Activated CD4-positive, alpha-beta T cell treated with anti-CD3 and anti-CD28 coated beads for 1 hour (primary cell): ENCODE measurements at places on chromosomes 5 and 9.
A peak's percentile ranks its signal among the peaks of the same experiment; 100 is the strongest.

DNA sequence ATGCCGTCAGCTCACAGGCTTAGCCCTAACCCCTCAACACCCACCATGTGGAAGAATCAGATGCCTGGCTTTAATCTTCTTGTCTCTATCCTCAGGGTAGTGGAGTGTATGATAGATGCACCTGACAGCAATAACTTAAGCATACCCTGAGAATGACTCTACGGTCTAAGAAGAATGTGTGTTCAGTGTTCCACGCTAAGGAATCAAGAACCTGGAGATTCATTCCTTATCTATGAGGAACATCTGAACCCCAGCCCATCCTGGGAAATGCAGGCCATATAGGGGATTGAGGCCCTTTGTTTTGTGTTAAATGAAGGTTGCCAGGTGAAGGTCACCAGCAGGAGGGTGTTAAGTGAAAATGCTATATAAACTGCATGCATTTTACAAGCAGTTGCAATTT is 63.0 kb downstream of the KLHL3 start:
- no peak for DNase-seq

DNA sequence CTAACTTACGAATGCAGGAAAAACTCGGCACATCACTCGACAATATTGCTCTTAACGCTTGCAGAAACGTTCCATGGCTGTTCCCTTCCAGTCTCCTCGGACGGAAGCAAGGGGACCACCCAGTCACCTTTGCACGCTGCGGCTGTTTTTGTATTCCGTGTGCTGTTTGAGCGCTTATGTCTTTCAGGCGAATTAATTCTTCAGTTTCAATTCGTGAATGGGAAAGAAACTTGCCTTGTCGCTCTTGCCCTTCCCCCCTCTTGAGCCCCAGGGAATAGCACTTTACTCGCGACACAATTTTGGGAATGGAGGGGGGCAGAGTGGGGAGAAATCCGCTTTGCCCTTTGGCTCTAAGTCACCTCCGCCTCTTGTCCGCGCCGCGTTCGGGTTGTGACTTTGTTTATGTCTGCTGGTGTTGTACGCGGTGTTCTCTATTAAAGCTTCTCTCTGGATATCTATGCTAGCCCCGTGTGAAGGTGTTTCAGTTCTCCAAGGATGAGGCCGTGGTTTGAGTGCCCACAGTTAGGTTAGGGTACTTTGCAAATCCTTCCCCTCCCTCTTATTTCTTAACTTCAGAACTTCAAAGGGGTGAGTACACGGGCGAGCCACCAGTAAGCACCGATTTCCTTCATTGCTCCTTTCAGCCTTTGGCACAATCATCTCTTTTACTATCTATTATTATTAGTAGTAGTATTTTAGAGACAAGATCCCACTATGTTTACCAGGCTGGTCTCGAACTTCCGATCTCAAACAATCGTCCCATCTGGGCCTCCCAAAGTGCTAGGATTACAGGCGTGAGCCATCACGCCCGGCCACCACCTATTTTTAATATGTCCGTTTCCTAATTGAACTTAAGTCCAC is 2.7 kb downstream of the FOXB2 start:
- DNase-seq: no peak

DNA sequence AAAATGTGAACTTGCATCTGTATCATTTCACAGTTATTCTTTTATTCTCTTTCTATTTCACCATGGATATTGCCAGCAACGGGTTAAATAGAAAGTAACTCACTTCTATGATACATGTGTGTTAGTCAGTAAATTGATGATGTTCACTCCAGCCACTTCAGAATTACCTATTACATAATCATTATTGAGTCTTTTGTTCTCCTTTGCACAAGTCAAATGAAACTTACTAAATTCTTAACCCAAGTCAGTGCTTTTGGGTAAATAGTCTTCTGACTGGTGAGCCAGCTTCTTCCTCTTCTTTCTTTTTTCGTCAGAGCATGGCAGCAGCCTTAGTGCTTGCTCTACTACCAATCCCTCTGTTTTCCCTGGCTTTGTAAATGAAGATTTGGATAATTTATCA is 344.3 kb downstream of the RAB3C start:
- DNase-seq: no peak

DNA sequence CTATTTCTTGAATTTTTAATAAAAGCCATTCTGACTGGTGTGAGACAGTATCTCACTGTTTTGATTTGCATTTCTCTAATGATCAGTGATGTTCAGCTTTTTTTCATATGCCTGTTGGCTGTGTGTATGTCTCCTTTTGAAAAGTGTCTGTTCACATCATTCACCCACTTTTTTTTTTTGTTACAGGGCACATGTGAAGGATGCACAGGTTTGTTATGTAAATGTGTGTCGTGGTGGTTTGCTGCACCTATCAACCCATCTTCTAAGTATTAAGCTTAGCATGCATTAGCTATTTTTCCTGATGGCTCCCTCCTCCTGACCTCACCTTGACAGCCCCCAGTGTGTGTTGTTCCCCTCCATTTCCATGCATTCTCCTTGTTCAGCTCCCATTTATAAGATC is 39.3 kb upstream of the IFNE start:
- no peak for DNase-seq

DNA sequence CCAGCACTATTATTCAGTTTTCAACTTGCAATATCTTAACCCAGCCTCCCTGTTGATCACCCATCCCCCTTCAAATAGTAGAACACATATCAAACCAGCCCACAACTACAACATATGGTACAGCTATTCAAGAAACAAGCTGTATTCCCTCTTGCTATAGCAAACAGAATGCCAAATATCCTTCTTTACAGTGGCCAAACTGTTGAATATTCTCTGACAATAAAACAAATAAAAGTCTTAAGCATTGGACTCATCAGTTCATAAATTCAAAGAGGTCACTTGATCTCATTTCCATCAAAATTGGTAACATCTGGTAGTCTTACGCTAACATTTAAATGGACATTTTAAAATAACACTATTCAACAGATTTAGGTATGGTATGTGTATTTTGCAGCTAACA is 350.8 kb downstream of the EFNA5 start:
- no peak for DNase-seq

- no peak for DNase-seq
Observed at GRCh38 chr5:31270396-31270795, 76.9 kb downstream of the CDH6 start.

- DNase-seq: no peak
Observed at GRCh38 chr9:92774274-92774673, 9.6 kb upstream of the BICD2 start.

GRCh38 chr9:124964056-124964455 is 23.2 kb upstream of the GOLGA1 start:
- DNase-seq: no peak

GRCh38 chr9:10946676-10947410 is 334.0 kb upstream of the PTPRD start:
- no peak for DNase-seq

DNA sequence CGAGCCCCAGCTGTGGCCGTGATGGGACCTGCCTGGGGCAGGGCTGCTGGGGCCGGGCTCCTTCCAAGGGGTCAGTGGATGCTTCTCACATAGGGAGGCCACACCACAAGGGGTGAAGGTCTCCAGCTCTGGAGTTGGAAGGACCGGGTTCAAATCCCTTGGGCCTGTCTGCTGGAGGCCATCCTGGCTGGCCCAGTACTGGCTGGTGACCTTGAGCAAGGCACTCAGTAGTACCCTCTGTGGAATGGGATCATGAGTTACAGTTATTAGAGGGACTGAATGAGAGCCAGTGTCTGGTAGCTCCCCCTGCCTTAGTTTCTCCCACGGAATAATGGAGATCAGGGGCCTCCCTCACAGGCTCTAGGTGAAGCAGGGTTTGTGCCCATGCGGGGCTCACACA is 58.3 kb downstream of the LMX1B start:
- no peak for DNase-seq

- peak; percentile 16 for DNase-seq
Observed at GRCh38 chr5:57302164-57302563, 128.3 kb downstream of the GPBP1 start.

- DNase-seq: no peak
Observed at GRCh38 chr9:3180696-3181048, 336.8 kb upstream of the PUM3 start.

GRCh38 chr9:926976-927375 is 49.5 kb upstream of the DMRT3 start:
- no peak for DNase-seq

DNA sequence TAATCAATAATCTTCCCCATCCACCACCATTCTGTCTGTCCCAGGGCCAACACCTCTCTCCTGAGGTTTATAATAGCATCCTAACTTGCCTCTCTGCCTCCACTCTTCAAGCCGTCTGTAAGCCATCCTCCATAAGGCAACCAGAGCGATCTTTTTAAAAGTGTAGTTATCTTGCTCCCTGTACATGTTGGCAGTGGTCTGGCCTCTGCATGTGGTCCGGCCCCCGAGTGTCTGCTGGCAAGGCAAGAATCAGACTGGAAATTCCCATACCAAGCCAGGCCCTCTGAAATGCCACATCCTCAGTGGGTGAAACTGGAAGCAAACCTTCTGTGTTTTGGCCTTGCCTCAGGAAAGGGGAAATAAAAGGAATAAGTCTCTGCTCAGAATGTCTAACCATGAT is 17.0 kb downstream of the TTLL11 start:
- DNase-seq: no peak

GRCh38 chr9:26637101-26637500 is 255.5 kb downstream of the CAAP1 start:
- DNase-seq: no peak

GRCh38 chr9:36834736-36835135 is 199.3 kb downstream of the PAX5 start:
- no peak for DNase-seq

DNA sequence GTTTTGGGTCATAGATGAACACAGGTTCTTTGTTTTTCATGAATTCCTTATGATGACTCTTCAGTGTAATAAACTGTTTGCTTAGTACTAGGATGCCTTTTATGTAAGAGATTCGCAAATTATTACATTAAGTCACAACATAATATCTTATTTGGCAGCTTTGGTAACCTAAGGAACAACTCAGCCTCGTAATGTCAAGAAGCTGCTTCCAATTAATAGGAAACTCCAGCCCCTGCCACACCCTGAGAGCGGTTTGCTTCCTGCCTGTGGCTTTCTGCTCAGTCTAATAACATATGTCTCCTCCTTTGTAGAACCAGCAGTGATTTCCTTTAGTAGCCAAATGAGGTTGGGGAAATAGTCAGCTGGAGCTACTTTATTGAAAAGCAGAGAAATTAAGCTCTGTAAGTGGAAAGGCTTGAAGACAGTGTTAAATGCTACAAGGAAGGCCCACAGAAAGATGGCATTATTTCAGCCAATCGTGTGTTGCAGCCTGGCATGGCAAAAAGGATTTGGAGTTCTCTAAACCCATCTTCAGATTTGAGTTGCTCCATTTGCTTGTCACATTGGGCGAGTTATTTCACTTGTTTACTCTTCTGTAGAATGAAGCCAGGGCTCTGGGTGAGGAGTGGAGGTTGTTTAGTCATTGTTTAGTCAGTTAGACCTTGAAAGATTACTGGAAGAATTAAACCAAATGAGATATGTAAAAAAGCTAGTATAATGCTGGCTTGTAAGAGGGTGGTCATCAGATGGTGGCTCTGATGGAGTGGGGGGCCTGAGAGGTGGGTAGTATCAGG is 54.1 kb downstream of the MTAP start:
- no peak for DNase-seq

DNA sequence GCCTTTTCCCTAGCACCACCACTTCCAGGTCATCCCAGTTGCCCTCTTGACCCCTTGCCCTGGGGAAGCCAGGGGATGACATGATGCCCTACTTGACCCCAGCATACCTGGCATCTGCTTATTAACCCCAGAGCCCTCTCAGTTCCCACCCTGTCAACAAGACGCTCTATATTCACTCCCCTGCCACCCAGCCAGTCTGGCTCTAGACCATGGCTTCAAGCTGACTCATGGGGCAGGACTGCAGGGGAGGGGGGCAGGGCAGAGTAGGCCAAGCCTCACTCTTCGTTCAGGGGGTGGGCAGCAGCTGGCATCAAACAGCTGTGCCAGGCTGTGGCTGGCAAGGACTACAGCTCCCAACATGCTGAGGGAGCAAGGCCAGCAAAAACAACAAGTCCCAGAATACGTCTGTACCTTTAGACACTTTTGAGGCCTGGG is 5.3 kb downstream of the ATOSB start:
- DNase-seq: no peak

DNA sequence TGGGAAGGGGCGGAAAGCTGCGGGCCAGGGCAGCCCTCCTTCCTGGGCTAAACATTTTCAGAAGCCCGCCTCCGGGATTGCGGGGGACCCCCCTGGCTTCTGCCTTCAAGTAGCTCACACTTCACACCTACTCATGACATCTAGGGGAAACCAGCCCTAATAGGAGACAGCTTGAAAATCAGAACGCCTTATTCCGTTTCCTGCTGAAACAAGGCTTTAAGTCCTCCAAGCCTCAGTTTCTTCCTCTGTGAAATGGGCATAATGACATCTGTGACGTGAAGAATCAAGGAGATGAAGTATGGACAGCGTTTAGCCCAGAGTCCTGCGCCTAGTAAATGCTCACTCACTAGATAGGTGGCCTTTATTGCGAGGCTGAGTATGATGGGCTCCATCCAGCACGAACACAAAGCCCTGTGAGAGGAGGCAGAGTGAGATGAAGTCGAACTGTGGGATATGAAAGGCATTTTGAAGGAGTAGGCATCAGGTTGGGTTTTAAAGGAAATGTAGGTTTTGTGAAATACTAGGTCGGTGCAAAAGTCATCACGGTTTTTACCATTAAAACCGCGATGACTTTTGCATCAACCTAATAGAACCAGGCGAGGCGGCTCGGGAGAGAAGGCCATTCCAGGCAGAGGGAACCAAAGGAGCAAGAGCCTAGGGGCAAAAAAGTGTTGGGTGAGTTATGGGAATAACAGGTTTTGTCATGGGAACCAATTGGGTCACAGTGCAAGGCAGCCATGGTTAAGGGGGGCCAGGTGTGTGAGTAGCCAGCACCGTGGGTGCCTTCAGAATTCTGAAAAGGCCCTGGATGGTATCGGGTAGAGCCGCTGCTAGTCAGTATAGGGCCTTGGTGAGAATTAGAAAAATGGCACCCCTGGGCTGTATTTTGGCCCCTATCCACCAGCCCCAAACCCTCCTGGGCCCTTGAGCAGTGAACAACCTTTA is 1.0 kb upstream of the TSC1 start:
- no peak for DNase-seq

- no peak for DNase-seq
Observed at GRCh38 chr5:169251333-169252084, 49.4 kb downstream of the SLIT3 start.

DNA sequence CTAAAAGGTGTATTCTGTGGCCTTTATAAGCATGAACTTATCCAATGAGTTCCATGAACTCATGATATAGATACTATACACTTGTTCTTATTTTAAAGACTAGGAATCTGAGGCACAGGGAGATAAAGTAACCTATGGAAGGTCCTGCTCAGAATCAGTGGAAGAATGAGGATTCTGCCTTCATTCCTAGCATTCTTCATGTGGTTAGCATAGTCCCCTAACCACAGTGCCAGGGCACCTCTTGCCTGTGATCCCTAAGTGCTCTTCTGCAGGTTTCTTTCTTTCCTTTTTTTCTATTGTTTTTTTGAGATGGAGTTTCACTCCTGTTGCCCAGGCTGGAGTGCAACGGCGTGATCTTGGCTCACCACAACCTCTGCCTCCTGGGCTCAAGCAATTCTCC is 174.1 kb downstream of the C9orf152 start:
- DNase-seq: no peak
